ENCODE measurements at places on chromosomes 13 and 19.
A peak's percentile ranks its signal among the peaks of the same experiment; 100 is the strongest.

DNA sequence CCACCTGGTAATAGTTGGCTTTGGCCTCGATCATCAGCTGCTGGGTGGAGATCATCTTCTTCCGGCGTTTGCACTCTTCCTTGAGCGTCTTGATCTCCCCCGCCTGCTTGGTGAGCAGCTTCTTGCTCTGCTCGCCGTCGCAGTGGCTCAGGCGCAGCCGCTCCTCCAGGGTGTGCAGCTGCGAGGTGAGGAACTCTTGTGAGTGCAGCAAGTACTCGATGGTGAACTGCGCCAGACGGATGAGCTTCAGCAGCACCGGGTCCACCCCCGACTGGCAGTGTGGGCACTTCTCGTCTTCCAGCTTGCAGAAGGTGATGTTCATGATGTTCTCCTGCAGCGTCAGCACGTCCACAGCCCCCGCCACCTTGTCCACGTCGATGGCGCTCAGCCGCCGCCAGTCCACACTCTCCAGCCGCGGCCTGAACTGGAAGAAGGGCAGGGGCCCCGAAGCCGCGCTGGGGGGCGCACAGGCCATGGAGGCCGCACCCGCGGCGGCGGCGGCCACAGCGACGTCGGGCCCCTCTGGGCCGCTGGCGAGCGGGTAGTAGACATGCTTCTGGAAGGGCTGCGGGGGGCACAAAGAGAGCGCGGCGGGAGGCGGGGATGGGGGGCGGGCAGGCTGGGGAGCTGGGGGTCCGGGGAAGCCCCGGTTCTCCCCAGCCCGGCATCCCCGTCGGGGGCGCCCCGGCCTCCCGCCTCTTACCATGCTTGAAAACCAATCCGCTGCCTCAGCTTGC, 3.0 kb downstream of the DZIP1 start:
- no peak for DNase-seq

DNA sequence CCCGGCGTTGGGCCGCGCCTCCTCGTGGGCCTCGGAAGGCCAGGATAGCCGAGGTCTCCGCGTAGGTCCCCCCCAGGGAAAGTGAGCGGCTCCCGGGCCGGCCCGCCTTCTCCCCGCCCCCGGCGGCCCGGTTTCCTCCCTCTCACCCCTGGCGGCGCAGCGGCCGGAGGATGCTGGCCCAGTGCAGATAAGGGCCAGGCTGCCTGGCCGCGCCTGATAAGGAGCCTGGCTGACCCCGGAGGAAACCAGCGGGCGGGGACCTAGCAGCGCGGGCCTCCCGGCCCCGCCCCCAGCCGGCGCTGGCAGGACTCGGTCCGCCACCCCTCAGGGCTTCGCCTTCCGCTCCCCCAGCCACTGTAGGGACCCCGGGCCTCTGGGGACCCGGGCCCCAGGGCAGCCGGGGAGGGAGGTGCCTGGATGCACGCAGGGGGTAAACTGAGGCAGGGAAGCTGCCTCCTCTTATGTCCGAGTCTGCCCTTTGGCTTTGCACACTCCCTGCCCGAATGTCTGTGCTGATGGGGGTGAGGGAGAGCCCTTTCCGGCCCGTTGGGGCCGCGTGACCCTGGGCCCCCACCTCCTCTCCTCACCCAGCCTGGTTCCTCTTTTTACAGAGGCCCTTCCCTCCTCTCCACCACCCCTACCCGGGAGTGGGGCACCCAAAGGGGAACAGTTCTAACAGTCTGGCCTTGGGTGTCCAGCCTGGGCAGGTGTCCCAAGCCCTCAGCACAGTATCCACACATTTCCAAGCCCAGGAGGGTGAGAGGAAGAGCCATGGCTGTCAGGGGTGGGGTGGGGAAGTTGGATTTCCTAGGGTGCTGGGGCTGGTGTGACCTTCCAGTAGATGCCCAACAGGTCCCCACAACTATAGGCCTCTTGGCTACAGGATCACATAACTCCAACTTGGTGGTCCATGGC, at the start of gene LYL1:
Gene LYL1 (minus strand): TSS at position 193 of the 915 bp plus-strand sequence. CDS start 1,687 bp downstream, outside the sequence.
- no peak for DNase-seq

- DNase-seq, result no peak
These were observed 59.3 kb upstream of the URI1 start for GRCh38 chr19:29882719-29883105.

DNA sequence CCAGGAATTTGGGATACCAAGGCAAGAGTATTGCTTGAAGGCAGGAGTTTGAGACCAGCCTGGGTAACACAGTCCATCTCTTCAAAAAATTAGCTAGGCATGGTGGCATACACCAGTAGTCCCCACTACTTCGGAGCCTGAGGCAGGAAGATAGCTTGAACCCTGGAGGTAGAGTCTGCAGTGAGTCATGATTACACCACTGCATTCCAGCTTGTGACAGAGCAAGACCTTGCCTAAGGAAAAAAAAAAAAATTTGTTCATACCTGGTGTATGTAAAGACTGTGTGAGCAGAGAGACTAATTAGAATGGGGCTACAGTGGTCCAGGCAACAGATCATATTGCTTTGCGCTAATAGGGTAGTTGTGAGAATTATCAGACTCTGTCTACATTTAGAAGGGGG, 778.3 kb upstream of the PCDH20 start:
- no peak for DNase-seq

DNA sequence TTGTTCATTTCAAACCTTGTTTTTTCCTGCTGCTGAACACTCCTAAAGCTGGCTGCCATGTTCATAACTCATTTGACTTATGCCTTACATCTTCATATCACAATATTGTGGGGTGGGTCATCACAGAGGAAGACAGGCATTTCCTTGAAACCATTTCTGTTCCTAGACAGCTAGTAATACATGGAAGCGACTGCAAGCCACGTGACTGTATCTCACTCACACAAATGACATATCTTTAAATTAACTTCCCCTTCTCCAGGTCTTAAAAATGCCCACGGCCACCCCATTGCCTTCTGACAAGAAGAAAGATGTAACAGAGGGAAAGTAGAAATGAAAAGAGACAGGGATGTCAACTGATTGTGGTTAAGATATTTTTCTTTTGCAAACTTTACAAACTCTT, 236.8 kb downstream of the LMO7 start:
- no peak for DNase-seq

DNA sequence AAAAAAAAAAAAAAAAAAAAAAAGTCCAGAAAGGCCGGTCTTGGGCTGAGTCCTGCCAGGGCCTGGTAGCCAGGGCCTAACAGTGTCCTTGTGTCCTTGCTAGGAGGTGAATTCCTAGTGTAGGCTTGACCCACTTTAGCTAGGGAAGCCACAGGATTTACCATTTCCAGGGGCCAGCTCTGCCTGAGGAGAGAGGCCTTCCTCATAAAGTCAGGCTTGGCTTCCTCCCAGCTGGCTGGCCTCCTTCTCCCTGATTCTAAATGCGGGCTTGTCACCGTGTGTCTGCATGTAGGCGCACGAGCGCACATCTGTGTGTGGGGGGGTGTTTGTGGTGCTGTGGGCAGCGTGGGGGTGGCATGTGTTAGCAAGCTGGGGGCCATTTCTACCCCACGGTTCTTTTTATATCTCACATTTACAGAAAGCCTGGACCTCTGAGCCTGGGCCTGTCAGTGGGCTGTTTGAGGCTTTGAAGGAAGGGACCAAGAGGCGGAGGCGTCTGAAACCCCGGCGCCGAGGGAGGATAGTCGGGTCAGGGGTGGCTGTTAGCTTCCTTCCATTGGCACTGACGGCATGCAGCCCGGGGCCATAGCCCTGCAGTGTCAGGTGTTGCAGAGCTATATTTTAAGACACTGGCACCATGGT, 31.7 kb downstream of the IER2 start:
- DNase-seq, result peak; percentile 23

DNA sequence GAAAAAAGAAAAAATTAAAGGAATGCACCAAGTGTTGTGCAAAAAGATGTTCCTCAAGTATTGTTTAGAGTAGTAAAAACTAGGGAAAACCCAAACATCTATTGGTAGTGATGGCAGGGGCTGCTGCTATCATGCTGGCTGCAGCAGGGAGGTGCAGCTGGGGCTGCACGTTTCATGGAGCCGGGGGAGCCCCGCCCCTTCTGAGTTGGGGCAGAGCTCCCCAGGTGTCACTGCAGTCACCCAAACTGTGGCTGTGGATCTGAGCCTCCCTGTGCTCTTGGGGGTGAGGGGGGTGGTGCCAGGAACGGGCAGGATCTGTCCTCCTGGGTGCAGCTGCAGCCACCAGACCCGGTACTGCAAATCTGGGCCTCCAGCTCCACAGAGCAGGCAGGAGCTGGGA, 11.5 kb upstream of the UBE2S start:
- no peak for DNase-seq

- DNase-seq, result no peak
These were observed 7.5 kb upstream of the ILF3 start for GRCh38 chr19:10646456-10647159.

- no peak for DNase-seq
These were observed 400.0 kb downstream of the LMO7 start for GRCh38 chr13:76036176-76036575.

- no peak for DNase-seq
These were observed 328.1 kb downstream of the MZT1 start for GRCh38 chr13:72399351-72399750.

- DNase-seq, result no peak
These were observed 7.8 kb upstream of the URI1 start for GRCh38 chr19:29934257-29934656.

DNA sequence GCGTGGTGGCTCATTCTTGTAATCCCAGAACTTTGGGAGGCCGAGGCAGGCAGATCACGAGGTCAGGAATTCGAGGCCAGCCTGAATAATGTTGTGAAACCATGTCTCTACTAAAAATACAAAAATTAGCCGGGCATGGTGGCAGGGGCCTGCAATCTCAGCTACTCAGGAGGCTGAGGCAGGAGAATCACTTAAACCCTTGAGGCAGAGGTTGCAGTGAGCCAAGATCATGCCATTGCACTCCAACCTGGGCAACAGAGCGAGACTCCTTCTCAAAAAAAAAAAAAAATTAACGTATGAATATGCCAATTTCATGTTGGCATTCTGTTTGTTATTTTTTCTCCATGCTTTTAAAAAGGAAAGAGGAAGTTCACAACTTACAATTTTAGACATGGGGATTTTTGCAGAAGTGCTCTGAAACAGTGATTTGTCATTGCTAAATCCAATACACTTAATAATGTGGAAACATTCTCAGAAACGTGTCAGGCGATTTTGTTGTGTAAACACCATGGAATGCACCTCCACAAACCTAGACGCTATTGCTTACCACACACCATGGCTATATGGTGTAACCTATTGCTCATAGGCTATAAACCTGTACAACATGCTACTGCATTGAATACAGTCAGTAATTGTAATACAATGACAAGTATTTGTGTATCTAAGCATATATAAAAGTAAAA, 115.9 kb upstream of the PCDH20 start:
- DNase-seq, result no peak

GRCh38 chr13:40464337-40465014, 202.0 kb downstream of the FOXO1 start:
- no peak for DNase-seq

DNA sequence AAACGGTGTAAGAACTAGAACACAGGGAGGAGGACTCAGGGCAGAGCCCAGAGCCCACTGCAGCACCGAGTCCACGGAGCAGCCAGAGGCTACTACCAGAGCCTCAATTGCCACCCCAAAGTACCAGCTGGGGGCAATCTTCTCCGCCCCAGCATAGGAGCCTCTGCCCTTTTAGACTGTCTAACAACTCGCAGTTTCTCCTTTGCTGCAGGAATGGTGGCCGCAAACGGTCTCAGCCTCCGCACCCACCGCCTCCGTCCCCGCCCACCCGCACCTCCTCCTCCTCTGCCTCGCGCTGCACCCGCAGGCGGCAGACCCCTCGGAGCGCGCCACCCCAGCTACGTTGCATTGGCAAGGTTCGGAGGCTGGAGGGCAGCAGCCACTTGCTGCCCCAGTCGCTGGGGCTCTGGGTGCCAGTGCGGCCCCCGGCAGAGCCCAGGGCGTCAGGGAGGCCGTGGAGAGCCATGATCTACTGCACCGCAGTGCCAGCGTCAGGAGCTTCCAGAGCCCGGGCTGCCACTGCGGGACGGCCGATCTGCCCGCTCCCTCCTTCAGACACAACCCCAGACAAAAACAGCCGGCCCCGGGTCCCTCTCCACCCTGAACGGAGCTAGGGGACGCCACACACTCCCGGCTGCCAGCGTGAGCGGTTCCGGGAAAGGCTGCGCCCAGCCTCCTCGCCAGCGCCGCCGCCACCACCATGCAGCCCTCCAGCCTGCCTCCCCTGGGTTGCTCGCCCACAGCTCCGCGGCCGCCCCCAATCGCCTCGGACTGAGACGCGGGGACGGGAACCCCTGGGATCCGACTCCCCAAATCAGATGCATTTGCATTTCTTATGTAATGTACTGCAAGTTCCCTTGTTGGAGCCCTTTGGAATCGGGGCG, 1.8 kb downstream of the FGF14 start:
- peak; percentile 23 for DNase-seq

DNA sequence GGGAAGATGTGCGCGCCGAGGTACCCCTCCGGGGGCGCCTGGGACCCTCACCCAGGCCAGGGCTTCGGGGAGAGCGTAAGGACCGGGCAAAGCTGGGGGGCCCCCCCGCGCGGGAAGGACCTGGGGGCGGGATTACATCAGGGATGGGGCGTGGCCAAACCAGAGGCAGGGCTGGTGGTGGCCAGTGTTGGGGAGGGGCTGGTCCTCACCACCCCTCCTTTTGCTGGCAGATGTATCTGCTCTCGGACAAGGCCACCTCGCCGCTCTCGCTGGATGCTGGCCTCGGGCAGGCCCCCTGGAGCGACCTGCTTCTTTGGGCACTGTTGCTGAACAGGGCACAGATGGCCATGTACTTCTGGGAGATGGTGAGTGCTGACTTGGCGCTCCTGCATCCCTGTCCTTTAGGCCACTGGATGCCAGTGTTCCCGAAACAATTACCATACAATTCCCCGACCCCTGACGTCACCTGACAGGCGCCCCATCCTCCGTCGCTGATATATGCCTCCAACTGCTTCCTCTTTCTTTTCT, 25.3 kb downstream of the TRPM4 start:
- no peak for DNase-seq

- DNase-seq, result no peak
These were observed 848.1 kb upstream of the SLITRK1 start for GRCh38 chr13:84730376-84730775.

- no peak for DNase-seq
These were observed 405.1 kb downstream of the DACH1 start for GRCh38 chr13:71461892-71462291.

- DNase-seq, result no peak
These were observed 1495.0 kb upstream of the PCDH20 start for GRCh38 chr13:62910541-62911060.

- DNase-seq, result no peak
These were observed 13.8 kb downstream of the ATP11A start for GRCh38 chr13:112703449-112704284.

GRCh38 chr19:10238172-10238783, 7.1 kb upstream of the S1PR2 start:
- no peak for DNase-seq

DNA sequence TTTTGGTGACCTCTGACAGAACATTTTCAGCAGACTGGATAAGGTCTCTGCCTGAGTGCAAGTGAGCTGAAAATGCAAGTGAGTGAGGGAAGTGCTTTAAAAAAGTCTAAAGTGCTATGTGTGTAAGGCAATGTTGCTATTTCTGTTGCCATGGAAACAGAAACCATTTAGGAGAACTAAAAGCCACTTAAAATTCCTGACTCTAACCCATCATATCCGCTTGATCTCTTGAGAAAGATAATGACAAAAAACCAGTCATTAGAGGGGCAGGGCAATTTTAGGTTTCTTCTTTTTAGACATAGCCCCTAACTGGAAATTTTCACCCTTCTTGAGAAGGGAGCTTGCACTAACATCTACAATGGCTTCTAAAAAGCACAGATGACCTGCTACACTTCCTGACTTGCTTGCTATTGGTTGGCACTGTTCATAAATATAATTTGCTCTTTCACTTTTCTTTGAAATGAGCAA, at the start of gene CYSLTR2:
Gene CYSLTR2 (plus strand): TSS at position 458 of the 468 bp plus-strand sequence. CDS start 52,889 bp downstream, outside the sequence.
- peak; percentile 52 for DNase-seq

GRCh38 chr19:2345794-2346663, 14.0 kb upstream of the TMPRSS9 start:
- DNase-seq, result no peak

- DNase-seq, result peak; percentile 81
These were observed 94.7 kb downstream of the MIPEP start for GRCh38 chr13:23794267-23795161.

Data from activated CD4-positive, alpha-beta T cell treated with anti-CD3 and anti-CD28 coated beads, Interleukin-10, Interleukin-2, amounts not matched to agents 100 ng/mL and 50 ng/mL, durations not matched to agents 16 hours and 8 hours (primary cell).